Esophagus mucosa (tissue), 1 donor: ENCODE measurements at places on chromosomes 1 and 21. TPM values are rescaled to one million over a fixed set of nuclear protein-coding genes. Genes with fewer than 3 reads are reported as not detected.

DNA sequence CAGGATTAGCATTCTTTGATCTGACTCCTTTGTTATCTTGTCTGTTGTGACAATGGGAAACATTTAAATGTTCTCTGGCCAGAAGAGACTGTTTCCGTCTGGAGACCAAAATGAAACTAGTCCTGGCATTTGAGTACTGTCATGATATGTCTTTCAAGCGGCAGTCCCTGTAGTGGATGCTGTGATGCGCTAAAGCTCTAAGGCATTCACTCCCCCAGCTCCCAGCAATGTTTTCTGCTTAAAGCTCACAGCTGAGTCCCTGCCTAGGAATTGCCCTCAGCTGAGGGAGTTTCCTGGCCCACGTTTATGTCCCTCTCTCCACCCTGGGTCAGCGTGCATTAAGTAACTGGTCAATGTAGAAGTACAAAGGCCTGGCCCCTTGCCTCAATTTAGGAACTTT is 109.4 kb downstream of the UCHL5 start:
- ATAC-seq = no peak

GRCh38 chr1:222828939-222829338 is 14.1 kb downstream of the DISP1 start:
- no peak for ATAC-seq

- ATAC-seq = no peak
Measured at GRCh38 chr1:154295408-154296235, 23.2 kb downstream of the HAX1 start.

GRCh38 chr1:39165049-39165448 is 39.4 kb upstream of the MACF1 start:
- no peak for ATAC-seq

The PTGS2 gene
- total RNA-seq = 0.80 TPM

The LCE2D gene
- not detected for total RNA-seq

The FMO2 gene
- total RNA-seq = 113 TPM

The TSACC gene
- total RNA-seq = 0.80 TPM

The EIF4G3 gene
- 35.7 TPM for total RNA-seq
